Sigmoid colon (tissue), 7 donors: ENCODE measurements at places on chromosomes 3 and 15. TPM values are rescaled to one million over a fixed set of nuclear protein-coding genes. Genes with fewer than 3 reads are reported as not detected.

Gene MOBP
- not detected for total RNA-seq

Gene LSAMP
- 47.1 TPM for total RNA-seq

DNA sequence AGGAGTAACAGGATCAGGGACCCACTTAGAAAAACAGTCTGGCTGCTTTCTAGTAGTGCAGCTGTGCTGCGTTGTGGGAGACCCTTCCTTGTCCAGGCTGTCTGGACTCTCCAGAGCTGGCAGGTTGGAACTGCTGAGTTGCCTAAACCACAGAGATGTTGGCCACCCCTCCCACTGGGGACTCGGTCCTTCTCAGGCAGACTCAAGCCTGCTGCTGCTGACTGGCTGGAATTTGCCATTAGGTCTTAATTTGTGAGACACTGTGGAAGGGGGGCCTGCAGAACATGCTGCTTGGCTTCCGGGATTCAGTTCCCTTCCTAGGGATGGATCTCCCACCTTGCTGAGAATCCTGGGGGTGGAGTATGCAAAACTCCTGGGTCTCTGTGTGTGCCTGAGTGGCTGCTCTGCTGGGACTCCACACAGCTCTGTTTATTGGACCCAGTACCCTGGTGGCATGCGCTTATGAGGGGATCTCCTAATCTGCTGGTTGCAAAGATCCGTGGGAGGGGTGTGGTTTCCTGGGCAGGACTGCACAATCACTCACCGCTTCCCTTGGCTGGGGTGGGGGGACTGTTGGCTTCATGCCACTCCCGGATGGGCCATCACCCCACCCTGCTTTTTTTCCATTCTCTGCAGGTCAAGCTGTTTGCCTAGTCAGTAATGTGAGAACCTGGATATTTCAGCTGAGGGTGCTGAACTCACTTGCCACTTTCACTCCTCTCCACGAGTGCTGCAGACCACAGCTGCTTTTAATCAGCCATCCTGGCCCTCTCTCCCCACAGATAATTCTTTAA, 150.5 kb downstream of the CFAP20DC start:
- H3K4me1 ChIP-seq: no peaks in the 10 kb centered on the region
- DNase-seq: peak; percentile 64
- no peak overlapping the region for H3K4me3 ChIP-seq
- no peaks in the 10 kb centered on the region for H3K27me3 ChIP-seq

GRCh38 chr15:84699538-84700191, 16.3 kb downstream of the SEC11A start:
- no peaks in the 10 kb centered on the region for H3K36me3 ChIP-seq
- H3K4me3 ChIP-seq: no peak overlapping the region
- no peak for DNase-seq
- peaks cover 19% of the 10 kb centered on the region for H3K4me1 ChIP-seq

GRCh38 chr15:71893691-71894090, 83.3 kb downstream of the NR2E3 start:
- no peak overlapping the region for H3K4me3 ChIP-seq
- no peaks in the 10 kb centered on the region for H3K27me3 ChIP-seq
- H3K36me3 ChIP-seq: peaks cover 14% of the 10 kb centered on the region
- no peak for DNase-seq
- no peaks in the 10 kb centered on the region for H3K4me1 ChIP-seq

- H3K27ac ChIP-seq: no peak overlapping the region
- H3K27me3 ChIP-seq: no peaks in the 10 kb centered on the region
- no peak for DNase-seq
- no peak overlapping the region for H3K4me3 ChIP-seq
Measured at GRCh38 chr3:106256249-106256957, 387.6 kb upstream of the CBLB start.
